A549 (cell line): ENCODE measurements at places on chromosomes 6 and 20.

- DNase-seq: no peak
Observed at GRCh38 chr6:90468080-90468479, 118.8 kb downstream of the MAP3K7 start.

- DNase-seq: no peak
Observed at GRCh38 chr6:112443179-112444065, 96.3 kb downstream of the RFPL4B start.

DNA sequence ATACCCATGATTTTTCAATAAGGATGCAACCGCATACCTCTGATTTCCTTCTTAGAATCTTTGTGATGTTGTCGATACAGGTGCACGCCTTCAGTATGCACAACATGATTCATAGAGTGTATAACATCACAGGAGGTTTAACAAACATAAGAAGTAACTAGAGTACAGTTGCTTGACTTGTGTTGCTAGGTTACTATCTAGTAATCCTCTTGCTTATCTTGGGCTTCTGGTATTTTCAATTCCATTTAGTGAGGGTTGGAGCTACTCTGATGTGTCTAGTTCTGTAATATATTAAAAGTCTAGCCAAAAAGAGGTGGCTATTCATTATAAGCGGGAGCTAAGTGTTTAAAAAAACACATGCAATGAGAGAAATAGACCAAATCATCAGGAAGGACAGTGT lies 85.5 kb upstream of the TENT5A start:
- DNase-seq: peak; percentile 4

- peak; percentile 76 for DNase-seq
Observed at GRCh38 chr6:136403110-136403980, 113.7 kb upstream of the BCLAF1 start.

GRCh38 chr6:167233490-167233889 lies 57.6 kb upstream of the UNC93A start:
- no peak for DNase-seq

DNA sequence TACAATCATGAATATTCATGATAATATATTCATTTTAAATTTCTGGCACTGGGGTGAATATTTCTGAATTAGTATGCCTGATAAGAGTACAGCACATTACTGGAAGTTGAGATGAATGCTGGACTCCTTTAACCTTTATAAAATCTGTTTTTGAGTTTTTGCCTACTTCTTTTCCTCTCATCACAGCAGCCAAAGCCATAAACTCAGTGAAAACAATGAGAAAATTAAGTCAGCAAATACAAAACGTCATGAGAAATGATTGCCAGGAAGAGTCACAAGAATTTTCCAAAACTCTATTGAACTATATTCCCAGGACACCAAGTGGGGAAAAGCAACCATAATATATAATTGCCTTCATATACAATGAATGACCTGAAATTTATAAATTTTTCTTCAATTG lies 837.6 kb downstream of the TBC1D32 start:
- DNase-seq: no peak

DNA sequence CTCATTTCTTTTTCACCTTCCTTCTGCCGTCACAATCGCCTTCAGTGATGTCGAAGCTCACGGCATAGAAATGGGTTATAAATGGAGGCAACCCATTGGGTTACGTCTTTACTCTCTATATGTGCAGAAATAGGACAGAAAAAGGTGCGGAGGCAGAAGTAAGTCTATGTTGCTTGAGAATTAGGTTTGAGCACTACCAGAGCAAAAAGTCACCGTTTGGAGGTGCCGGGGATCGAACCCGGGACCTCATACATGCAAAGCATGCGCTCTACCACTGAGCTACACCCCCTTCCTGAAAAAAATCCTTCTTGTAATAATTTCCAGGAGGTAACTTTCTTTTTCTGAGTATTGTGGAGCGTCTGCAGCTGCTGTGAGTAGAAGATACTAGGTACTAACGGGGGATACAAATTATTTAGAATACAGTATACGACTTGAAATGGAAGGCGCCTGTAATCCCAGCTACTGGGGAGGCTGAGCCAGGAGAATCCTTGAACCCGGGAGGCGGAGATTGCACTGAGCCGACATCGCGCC lies 134.2 kb downstream of the TRIM27 start:
- no peak for DNase-seq

- DNase-seq: no peak
Observed at GRCh38 chr20:15676815-15677214, 896.4 kb downstream of the KIF16B start.

- DNase-seq: no peak
Observed at GRCh38 chr20:23096986-23097520, 10.9 kb upstream of the CD93 start.

- no peak for DNase-seq
Observed at GRCh38 chr6:142729618-142730017, 215.4 kb downstream of the HIVEP2 start.

- no peak for DNase-seq
Observed at GRCh38 chr6:70370496-70370895, 42.8 kb upstream of the FAM135A start.

- DNase-seq: no peak
Observed at GRCh38 chr6:111651185-111652034, 45.7 kb upstream of the TRAF3IP2 start.

DNA sequence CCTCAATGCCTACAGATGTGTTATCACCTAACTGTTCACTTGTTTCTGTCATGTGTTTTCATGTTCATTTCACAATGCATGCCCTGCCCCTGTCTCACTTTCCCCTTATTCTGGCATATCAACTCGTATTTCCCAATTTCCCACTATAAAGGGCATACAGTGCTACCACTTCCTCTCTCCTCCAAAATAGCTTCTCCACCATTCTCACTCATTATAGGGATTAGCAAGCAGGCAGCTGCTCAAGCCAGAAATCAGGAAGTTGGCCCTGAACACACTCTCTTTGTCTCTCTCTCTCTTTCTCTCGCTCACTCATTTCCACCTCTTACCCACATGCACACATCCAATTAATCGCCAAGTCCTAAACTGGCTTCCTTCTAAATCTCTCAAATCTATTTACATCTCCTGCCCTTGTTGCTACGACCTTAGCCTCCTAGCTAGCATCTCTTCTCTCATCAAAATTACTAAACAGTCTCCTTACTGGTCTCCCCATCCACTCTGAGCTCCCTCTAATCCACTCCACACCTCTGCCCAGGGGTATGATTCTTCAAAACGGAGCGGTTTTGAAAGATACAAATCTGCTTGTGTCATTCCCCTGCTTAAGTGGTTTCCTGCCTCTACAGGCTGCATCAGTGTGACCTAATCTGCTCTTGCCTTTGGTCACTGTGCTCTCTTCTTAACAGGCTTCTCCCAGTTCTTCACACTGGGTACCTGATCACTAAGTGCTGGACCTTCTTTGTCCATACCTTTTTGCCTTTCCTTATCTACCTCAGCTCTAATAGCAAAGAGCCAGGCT lies 196.2 kb downstream of the BTBD9 start:
- no peak for DNase-seq

DNA sequence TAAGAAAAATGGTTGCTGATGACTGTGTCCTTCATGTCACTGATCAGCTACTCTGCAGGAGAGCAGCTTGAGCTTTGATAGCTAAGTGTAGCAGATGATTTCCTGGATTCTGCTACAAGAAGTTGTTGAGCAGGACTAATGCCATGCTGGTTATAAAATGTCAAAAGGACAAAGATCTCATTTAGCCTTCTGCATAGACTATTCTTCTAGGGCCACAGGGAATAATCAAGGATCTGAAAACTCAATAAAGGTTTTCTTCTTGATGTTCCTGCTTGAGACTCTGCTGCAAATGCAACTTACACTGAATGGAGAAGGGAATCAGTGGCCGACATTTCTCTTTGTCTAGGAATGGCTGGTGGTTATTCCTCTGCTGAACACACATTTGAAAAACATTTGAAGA lies 360.3 kb upstream of the PTCHD4 start:
- no peak for DNase-seq

DNA sequence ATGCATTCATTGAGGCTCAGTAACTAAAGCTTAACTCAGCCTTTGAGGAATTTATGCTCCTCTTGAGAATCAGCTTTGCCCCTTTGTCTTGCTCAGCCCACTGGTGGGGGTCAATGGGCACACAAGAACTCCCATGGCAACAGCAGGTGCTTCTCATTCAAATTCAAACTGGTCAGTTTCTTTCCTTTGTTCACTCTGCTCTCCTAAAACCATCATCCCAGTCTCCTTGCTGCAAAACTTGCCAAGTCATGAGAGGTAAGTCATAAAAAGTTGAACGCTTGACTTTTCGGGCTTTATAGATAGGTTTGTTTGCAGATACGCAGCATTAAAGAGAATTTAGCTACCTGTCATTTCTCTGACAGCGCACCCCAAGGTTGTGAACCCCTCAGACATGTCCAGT lies 146.8 kb downstream of the TFAP2A start:
- no peak for DNase-seq
